HS-27A (cell line): ENCODE measurements at places on chromosomes 5 and 9.

DNA sequence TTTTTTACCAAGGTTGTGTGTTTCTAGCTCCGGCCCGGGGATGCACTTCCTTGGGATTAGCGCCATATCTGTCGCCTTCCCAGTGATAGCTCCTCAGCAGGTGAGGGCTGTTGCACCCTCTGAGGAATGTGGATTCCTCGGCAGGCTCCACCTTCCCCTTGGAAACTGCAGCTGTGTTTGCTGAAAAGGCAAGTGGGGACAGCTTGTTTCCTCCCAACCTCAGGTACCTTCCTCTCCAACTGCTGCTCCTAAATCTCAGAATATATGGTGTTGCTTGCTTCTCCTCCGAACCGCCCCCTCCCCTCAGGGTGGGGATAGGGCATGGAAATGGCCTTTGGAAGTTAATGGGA is 1.3 kb downstream of the SLC1A1 start:
- DNase-seq: no peak

- no peak for DNase-seq
Measured at GRCh38 chr5:132962429-132963021, 909 bp downstream of the AFF4 start.

GRCh38 chr9:123652416-123652815 is 277.5 kb downstream of the DENND1A start:
- no peak for DNase-seq

DNA sequence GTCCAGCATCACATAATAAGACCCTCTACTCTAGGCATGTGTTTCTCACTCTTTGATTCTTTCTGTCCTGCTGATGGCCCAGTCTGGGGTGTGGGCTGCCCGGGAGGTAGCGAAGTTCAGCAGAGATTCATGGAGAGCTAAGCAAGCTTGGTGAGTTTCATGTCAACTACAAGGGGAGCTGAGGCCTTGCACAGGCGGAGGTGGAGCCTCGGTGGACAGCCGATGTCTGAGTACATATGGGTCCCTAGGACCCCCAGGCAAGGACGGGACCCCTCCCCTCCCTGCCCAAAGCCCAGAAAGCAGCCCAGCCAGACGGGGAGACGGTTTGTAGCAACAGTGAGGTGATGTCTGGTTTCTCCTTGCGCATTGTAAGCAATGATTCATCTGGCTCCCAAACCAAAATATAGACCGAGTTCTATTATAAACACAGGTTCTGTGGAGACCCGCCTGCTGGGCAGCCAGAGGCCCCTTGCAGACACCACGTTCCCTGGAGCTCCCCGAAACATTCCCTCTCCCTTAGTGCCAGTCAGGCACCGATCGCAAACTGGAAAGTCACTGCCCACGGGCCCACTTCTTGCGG is 45.5 kb downstream of the COL27A1 start:
- DNase-seq: no peak

GRCh38 chr9:87787735-87788134 is 61.8 kb downstream of the CTSL start:
- DNase-seq: no peak

- DNase-seq: no peak
Measured at GRCh38 chr9:34502471-34502870, 20.3 kb downstream of the ENHO start.
